ENCODE measurements at places on chromosomes 12 and 14. TPM values are rescaled to one million over a fixed set of nuclear protein-coding genes. Genes with fewer than 3 reads are reported as not detected.

DNA sequence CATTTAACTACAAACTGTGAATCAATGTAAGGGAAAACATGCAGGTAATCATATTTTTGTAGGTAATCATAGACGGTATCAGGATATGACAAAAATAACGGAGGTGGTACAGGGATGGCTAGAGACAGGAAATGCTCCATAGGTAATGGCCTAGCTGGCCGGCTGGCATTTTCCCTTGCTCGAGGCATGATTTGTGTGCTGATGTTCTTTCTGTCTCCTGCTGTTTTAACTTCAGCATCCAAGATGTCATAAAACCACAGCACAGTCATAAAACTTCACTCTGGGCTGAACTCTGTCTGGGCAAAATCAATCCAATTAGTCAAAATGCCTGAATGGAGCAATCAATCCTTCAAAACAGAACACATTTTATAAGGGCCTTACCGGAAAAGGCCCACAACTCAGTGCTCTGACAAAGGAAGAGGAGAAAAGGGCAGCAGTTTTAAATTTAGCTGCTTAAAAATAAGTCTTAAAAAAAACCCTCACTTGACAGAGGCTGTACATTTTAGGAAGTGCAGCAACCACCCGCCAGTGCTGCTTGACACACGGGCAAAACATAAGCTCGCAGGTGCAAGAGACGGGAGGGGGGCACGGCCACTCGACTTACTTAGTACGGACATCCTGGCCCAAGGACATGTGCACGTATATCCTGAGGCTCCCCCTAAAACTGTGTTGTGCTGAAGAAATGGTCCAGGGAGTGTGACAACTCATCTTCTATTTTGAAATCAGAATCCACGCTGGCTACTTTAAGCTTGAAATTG, 40.5 kb upstream of the GPR68 start:
- DNase-seq = no peak

GRCh38 chr14:52299692-52300278, 14.3 kb upstream of the PTGER2 start:
- no peak for DNase-seq

GRCh38 chr14:70008284-70009262, 129.4 kb downstream of the SMOC1 start:
- DNase-seq = no peak

DNA sequence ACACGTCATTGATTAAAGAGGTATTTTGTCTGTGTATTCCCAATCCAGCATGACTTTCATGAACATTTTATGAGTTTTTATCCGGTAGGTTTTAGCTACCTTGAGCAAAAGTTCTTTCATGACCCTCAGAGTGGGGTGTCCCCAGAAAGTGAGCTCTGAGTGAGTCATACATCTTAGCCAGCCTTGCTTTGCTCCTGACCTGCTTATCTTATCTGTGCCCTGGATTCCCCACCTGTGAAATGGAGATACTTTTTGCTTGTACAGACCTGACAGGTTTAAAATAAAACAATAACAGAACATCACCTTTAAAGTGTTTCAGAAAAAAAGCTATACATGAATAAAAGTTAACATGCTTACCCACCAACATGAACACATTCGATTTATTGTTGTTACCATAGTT, 202.8 kb upstream of the SOX5 start:
- no peak for DNase-seq

The FGF23 gene
- total RNA-seq = not detected

- DNase-seq = no peak
These were observed 11.2 kb downstream of the PDE6H start for GRCh38 chr12:14984036-14984435.

DNA sequence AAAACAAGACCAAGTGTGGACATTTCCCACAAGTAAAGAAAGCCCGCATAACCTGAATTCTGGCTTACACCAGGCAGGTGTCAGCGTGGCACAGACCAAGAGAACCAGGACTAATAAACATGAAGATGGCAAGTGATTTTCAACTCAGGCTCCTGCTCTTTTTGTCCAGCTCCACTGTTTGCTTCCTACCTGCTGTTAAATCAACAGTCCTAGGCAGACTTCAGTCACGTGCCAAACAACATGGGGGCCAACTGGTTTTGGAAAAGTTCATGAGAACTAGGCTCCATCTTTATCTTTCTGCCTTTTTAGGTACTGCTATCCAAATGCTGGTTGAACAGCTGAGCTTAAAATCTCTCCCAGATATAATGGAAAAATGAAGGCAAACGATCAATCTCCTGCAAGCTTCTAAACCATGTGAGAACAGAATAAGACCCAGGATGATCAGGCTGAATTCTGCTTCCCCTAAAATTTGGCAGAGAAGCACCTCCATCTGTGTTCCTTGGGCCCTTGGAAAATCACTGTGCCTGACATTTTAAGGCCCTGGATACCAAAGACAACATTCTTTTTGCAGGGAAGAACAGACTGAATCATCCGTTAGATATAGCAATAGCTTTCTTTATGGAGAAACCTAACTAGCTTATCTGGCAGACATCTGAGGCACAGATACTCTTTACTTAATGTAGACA, 215.6 kb upstream of the USP15 start:
- DNase-seq = no peak

DNA sequence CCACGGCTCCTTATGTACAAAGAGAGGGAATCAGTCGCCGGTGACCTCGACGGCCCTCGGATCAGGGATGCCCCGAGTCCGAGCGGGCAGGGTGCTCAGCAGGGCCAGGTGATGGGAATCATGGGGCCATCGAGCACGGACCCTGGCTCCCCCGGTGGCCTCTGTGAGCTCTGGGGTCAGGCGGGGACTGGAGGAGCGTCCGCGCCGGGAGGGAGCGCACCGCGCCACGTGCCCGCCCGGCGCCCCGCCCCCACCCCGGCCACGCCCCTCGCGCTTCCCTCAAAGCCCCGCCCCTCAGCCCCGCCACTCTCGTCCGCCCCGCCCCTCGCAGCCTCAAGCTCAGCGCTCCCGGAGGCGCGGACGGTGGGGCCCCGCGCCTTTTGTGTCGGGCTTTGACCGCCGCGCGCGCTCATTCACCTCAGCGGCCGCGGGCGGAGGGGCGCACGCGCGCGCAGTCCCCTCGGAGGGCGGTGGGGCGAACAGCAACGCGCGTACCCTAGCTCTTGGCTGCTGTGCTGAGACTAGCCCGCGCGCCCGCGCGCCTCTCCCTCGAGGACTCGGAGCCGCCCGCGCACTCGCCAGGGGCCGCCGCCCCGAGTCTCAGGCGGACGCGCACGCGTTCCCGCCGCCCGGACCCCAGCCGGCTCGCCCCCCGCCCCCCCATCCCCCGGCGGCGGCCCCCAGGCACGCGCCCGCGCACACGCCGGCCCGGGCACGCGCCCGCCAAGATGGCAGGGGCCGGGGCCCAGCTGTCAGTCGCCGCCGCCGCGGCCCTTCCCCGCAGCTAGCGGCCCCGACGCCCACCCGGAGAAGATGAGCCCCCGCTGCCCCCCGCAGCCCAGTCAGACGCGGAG, 93.9 kb upstream of the EVL start:
- peak; percentile 41 for DNase-seq

GRCh38 chr12:59093073-59093772, 172.9 kb upstream of the LRIG3 start:
- no peak for DNase-seq

- DNase-seq = no peak
These were observed 3.0 kb upstream of the PITPNM2 start for GRCh38 chr12:123153906-123154305.

- DNase-seq = no peak
These were observed 80.2 kb downstream of the PELI2 start for GRCh38 chr14:56198438-56198837.

- DNase-seq = no peak
These were observed 9.5 kb downstream of the BDKRB1 start for GRCh38 chr14:96265383-96266095.

DNA sequence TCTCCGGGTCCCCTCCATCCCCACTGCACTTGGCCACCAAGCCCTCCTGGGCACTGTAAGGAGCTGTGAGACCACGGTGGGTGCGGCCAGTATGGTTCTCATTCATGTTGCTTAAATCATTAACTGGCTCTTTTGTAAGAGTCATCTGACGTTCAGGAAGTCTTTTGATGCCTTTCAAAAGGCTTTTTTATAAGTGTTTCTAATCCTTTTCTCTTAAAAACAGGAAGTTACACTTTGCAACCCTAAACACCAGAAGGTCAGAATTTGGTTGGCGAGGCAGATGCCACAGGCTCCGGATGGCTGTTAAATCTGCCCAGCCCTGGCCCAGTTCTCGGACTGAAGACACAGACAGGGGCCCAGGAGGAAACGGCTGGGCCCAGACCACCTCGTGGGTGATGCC, 26.1 kb upstream of the DIO3 start:
- no peak for DNase-seq

- DNase-seq = no peak
These were observed 338.8 kb upstream of the SFSWAP start for GRCh38 chr12:131372171-131372475.

- no peak for DNase-seq
These were observed 45.5 kb downstream of the ACADS start for GRCh38 chr12:120771097-120771496.

DNA sequence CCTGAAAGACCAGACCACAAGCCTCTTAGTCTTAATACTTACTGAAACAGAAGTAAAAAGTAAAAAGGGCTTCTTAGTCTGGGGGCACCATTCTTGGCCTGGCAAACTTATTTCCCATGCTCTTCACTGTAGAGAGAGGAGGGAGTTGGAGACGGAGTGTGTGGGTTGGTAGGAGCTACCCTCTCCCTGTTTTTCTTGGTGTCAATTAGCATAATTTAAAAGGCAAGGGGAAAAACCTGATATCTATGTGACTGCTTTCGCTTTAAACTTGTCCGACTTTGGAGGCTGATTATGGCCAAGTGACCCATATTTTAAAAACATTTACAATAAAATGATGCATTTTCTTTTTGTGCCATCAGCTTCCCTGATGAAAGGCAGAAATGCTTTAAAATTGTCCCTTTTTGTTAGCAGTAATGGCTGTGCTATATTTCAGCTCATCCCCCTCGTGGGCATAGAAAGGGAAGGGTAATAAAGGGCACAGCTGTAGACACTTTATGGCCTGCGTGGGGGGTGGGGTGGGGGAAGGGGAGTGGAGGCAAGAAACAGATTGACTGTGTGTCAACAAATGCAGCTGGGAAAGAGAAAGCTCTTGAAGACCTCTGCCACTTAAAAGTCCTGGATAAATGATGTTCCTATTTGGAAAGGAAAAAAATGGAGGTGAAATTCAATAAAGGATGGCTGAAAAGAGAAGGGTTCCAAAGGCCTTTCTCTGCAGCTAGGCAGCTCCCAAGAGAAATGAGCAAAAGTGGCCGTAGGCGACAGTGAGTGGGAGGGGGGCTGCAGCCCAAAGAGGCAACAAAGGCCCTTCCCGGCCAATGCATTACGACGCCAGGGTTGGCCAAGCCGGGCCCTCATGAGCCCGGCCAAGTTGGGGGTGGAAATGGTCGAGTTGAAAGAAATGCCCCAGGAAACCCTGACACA, 57.5 kb upstream of the TMEM263 start:
- DNase-seq = no peak

DNA sequence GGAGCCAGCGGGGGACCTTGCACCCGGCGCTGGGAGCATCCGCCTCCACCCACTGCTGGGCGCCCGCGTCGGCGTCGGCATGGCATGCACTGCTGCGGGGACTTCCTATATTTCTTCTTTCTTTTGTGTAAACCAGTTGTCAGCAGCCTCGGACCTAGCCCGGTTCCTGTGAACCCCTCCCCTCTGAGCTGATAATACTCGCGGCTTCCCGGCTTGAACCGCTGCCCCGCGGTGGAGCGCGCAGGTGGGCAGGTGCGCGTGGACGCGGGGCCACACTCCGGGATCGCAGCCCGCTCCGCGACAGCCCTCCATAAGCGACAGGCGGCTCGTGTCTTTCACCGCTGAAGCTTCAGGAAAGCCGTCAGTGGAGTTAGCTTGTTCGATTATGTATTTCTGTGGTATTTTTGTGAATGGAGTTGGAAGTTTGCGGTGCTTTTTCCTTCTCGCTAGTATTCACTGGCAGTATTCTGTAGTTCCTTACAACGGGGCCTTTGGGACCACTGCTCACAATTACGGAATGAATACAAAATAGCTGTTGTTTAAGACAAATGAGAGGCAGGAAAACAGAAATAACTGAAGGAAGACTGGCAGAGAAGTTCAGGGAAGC, 870 bp downstream of the BMAL2 start:
- DNase-seq = no peak

GRCh38 chr12:55712700-55713415, 3.0 kb upstream of the BLOC1S1 start:
- DNase-seq = no peak

DNA sequence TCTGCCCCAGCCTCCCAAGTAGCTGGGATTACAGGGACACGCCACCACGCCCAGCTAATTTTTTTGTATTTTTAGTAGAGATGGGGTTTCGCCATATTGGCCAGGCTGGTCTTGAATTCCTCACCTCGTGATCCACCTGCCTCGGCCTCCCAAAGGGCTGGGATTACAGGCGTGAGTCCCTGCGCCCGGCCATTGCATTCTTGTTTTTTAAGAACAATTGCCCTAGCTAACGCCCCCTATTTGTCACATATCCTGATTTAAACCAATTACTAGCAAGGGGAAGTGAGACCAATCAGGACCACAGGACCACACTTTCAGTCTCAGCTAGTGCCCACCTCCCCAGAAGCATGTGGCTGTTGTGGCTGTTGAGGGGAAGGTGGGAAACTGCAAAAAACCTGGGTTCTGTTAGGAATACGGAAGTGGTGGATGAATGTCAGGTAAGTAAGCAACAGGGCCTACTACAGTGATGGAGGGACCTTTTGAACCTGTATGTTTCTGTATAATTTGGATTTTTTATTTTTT, 37.8 kb upstream of the NFYB start:
- no peak for DNase-seq

- no peak for DNase-seq
These were observed 30.6 kb downstream of the VCPKMT start for GRCh38 chr14:50085570-50086320.

The FOXG1 gene
- total RNA-seq = not detected

The PRIMA1 gene
- not detected for total RNA-seq

DNA sequence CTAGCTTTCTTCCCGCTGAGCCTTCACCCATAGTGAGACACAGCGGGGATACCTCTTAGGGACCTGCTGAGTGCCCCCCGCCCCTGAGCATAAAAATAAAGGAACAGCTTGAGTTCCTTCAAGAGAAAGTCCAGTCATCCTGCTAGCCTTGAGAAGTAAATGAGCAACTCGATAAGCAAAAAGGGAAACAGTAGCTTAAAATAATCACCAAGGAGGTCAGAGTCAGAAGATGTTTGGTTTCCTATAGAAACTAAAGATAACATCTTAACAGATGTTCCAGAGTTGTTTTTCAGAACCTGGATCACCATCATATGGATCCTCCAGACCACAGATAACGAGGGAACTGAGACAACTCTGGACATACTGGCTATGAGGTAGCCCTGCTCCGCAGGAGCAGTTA, 94.0 kb downstream of the BCAT1 start:
- DNase-seq = no peak

GRCh38 chr12:117292688-117293087, 68.7 kb downstream of the NOS1 start:
- DNase-seq = no peak
